MM.1S (cell line): ENCODE measurements at places on chromosomes 6 and 20.

DNA sequence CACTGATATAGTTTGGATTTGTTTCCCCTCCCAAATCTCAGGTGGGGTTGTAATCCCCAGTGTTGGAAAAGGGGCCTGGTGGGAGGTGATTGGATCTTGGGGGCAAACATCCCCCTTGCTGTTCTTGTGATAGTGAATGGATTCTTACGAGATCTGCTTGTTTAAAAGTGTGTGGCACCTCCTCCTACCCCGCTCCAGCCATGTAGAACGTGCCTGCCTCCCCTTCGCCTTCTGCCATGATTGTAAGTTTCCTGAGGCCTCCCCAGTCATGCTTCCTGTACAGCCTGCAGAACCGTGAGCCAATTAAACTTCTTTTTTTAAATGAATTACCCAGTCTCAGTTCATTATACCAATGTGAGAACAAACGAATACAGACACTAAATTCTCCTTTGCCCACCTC, 26.7 kb downstream of the SLC52A3 start:
- no peaks in the 10 kb centered on the region; the same call in 1 of the 2 replicates for H3K27me3 ChIP-seq
- no peaks in the 10 kb centered on the region for H3K36me3 ChIP-seq
- no peak overlapping the region for H3K4me3 ChIP-seq
- DNase-seq = no peak
- H3K4me1 ChIP-seq = no peaks in the 10 kb centered on the region
- H3K27ac ChIP-seq = no peak overlapping the region

DNA sequence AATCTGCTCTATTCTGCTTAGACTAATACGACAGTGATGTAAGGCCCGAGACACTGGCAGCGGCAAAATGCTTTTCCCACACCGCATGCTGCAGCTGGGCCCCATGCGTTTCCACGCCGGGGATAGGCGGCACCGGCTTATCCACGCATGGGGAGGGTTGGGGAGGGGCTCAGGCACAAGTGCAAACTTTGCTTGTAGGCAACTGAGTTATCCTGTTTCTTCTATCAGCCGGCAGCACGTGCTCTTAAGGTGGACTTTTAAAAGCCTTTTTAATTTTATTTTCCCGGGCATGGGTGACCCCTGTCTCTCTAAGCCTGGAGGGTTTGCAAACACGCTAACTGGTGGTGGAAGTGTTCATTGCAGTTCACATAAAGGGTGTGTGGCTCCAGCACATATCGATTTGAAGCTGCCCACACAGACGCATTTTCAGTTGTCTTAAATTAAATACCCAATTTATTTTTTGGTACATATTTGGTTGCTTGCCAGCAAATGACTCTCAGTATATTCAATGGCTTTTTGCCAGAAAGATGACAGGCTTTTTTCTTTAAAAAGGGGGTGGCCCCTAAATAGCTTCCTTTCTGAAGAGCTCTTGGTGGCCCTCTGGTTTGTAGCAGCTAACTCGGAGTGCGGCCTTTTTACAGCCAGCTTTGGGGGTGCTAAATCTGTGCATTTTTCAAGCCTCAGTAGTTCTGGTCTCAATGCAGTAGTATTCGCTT, 561.8 kb upstream of the AGPAT4 start:
- no peak for DNase-seq
- no peaks in the 10 kb centered on the region for H3K4me1 ChIP-seq
- H3K27me3 ChIP-seq = no peaks in the 10 kb centered on the region
- H3K4me3 ChIP-seq = no peak overlapping the region

DNA sequence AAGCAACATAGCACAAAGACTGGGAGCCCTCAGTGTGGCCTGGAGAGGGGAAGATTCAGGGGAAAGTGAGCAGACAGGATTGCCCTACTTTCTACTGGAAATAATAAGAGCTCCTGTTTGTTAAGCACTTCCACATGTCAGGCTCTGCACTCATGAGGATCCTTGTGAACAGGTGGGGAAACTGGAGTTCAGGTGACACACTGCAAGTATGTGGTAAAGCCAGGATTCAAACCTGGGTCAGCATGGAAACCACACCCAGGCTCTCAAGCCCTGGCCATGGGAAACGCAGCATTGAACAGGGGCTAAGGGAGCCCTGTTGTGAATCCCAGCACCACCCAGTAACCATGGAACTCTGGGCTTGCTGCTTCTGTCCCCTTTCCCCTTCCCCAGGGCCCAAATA, 42.8 kb upstream of the ID1 start:
- 0 out of 2 replicates have a peak, but pooled peaks cover 7% of the 10 kb centered on the region for H3K36me3 ChIP-seq
- DNase-seq = no peak
- no peaks in the 10 kb centered on the region for H3K27me3 ChIP-seq
- H3K4me1 ChIP-seq = peaks cover 59% of the 10 kb centered on the region
- peak overlapping the region; percentile 33; the same call in 1 of the 2 replicates for H3K27ac ChIP-seq

- H3K4me1 ChIP-seq = no peaks in the 10 kb centered on the region
- H3K27me3 ChIP-seq = no peaks in the 10 kb centered on the region
- H3K27ac ChIP-seq = no peak overlapping the region
- H3K36me3 ChIP-seq = no peaks in the 10 kb centered on the region
Measured at GRCh38 chr20:2449386-2449785, 21.2 kb downstream of the SNRPB start.

DNA sequence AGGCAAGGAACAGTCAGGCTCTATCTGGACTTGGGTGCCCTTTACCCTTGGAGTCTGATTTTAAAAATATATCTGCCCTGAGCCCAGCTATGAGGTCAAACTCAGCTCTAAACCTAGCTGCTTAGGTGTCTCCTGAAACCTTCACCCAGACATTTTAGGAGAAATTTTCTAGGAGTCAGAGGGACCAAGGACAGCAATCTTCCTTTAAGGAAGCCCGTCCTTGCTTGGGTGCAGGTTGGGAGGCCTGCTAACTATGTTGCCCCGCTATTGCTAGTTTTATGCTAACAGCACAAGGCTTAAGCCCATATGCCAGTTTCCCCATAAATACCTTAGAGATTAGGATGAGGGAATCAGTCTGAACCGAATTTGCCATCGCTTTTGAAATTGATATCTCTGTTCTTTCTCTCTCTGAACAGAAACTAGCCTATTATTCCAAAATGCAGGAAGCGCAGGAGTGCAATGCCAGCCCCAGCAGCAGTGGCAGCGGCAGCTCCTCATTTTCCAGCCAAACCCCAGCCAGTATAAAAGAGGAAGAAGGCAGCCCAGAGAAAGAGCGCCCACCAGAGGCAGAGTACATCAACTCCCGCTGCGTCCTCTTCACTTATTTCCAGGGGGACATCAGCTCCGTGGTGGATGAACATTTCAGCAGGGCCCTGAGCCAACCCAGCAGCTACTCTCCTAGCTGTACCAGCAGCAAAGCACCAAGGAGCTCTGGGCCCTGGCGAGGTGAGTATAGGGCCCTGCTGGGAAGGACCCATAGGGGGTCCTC, 2.6 kb downstream of the VGLL2 start:
- H3K36me3 ChIP-seq = no peaks in the 10 kb centered on the region
- H3K27me3 ChIP-seq = peaks cover 46% of the 10 kb centered on the region
- no peak for DNase-seq
- no peak overlapping the region for H3K4me3 ChIP-seq

- H3K4me1 ChIP-seq = peaks cover 8% of the 10 kb centered on the region
- H3K27me3 ChIP-seq = no peaks in the 10 kb centered on the region
- H3K36me3 ChIP-seq = no peaks in the 10 kb centered on the region
- H3K4me3 ChIP-seq = no peak overlapping the region
Measured at GRCh38 chr20:34891166-34892062, 15.0 kb downstream of the ACSS2 start.

GRCh38 chr20:41179961-41180360, 42.6 kb downstream of the PLCG1 start:
- DNase-seq = no peak
- H3K36me3 ChIP-seq = no peaks in the 10 kb centered on the region
- no peak overlapping the region for H3K4me3 ChIP-seq
- H3K4me1 ChIP-seq = no peaks in the 10 kb centered on the region
- no peaks in the 10 kb centered on the region for H3K27me3 ChIP-seq

DNA sequence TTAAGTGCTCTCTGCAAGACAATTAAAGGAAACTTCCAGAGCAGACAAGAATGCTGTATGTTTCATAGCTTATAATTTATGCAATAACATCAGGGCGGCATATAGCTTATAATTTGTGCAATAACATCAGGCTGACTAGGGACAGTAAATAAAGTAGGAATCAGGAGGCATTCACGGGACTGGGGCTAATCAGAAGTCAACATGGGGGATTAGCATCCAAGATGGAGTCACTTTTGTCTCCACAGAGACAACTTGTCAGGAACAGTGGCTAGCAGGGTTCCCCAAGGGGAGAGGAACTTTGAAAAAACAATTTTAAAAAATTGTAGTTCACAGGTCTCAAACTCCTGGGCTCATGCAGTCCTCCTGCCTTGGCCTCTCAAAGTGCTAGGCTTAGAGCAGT, 3.3 kb upstream of the ZNF341 start:
- peaks cover 1% of the 10 kb centered on the region; the same call in 1 of the 2 replicates for H3K4me1 ChIP-seq
- no peaks in the 10 kb centered on the region for H3K27me3 ChIP-seq
- H3K27ac ChIP-seq = no peak overlapping the region
- no peak overlapping the region for H3K4me3 ChIP-seq

- H3K4me1 ChIP-seq = no peaks in the 10 kb centered on the region
- no peaks in the 10 kb centered on the region for H3K36me3 ChIP-seq
- H3K27ac ChIP-seq = no peak overlapping the region
- no peak overlapping the region for H3K4me3 ChIP-seq
- DNase-seq = no peak
- peaks cover 93% of the 10 kb centered on the region for H3K27me3 ChIP-seq
Measured at GRCh38 chr20:58102261-58102660, 126.2 kb downstream of the ANKRD60 start.

DNA sequence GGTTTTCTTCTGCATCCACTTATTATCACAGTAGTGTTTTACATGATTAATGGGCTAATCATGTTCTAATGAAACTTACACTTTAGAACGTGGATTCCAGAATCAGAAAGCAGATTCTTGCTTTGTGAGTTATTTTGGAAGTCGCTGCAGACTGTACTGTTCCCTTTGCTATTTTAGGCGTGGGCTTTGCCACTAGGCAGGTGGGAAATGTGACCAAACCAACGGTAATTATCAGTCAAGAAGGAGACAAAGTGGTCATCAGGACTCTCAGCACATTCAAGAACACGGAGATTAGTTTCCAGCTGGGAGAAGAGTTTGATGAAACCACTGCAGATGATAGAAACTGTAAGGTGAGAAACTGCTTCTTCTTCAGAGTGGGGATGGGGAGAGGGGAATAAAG, 598 bp downstream of the FABP7 start:
- no peak overlapping the region for H3K27ac ChIP-seq
- no peaks in the 10 kb centered on the region for H3K27me3 ChIP-seq
- no peaks in the 10 kb centered on the region for H3K4me1 ChIP-seq

- H3K4me1 ChIP-seq = no peaks in the 10 kb centered on the region
- H3K27me3 ChIP-seq = no peaks in the 10 kb centered on the region
Measured at GRCh38 chr6:53327017-53327395, 21.7 kb downstream of the ELOVL5 start.

GRCh38 chr20:19978511-19979210, 38.5 kb upstream of the NAA20 start:
- no peaks in the 10 kb centered on the region for H3K36me3 ChIP-seq
- peaks cover 5% of the 10 kb centered on the region; the same call in 1 of the 2 replicates for H3K4me1 ChIP-seq
- no peak for DNase-seq
- no peak overlapping the region for H3K4me3 ChIP-seq
- H3K27ac ChIP-seq = no peak overlapping the region
- peaks cover 46% of the 10 kb centered on the region for H3K27me3 ChIP-seq

DNA sequence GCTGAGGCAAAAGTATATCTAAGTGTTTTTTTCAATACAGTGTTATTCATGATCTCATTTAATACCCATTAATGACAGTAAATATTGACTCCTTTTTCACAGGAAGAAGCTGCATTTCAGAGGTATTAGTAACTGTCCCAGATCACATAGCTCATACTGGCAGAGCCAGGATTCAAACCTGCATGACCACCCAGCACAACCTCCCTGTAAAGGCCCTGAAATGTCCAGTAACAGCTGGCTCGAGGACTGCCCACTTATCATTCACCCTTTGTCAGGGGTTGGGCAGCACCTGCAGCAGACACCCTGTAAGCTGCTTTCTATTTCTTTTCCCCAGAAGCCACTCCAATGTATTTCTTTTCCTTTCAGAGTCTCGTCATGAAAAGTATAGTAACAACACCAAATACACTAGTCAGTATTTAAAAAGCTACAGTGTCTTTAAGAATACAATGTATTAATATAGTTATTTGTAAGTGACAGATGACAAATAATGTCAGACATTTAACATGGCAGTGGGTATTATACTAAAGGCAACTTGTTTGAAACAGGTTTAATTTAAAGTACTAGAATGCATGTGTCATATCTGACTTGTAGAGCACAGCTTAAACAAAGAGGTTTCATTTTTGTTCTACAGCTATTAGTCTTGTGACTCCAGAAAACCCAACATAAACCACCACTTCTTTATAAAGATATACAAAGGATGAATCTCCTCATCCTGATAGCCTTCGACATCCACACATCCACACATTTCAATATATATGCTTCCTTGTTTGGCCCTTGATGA, 841.6 kb upstream of the GJE1 start:
- no peaks in the 10 kb centered on the region for H3K4me1 ChIP-seq
- peak; percentile 22 for DNase-seq
- no peaks in the 10 kb centered on the region for H3K27me3 ChIP-seq
- H3K36me3 ChIP-seq = no peaks in the 10 kb centered on the region
